Lower lobe of right lung (tissue), 2 donors: ENCODE measurements at places on chromosomes 5 and 9.

DNA sequence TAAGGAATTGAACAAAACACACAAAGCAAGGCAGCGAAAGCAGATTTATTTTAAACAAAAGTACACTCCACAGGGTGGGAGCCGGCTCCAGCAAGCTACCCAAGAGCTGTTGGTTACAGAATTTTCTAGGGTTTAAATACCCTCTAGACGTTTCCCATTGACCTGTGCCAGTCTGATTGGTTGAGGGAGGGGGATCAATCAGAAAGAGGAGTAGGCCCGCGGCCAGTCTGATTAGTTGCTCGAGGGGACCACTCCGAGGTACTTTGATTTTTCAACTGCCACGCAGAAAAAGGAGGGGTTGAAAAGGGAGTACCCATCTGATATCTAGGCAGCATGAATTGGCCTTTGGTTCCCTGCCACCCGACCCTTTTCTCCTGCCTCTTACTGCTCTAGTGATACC is 998 bp downstream of the SRP19 start:
- no peak for DNase-seq

- no peak for DNase-seq
These were observed 92.1 kb upstream of the MAP1B start for GRCh38 chr5:72015103-72015548.

DNA sequence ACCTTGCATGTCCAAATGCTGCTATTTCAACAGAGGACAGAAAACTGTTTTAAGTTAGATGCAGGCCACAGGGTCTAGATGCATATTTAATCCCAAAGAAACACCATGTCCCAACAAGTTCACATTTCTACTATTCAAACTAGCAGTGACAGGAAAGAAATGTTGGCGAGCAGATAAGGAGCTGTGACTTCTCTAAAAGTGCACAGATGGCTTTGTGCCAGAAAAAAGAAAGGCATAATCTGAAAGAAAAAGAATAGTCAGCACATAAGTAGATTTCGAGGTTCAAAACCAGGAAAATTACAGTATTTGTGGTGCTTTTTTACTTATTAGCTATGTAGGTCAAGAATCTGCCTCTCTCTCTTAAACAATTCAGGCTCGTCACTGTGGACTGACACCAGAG is 178.3 kb downstream of the DNAH5 start:
- no peak for DNase-seq

GRCh38 chr9:14193328-14193990 is 120.5 kb downstream of the NFIB start:
- no peak for DNase-seq

GRCh38 chr5:19568004-19568403 is 420.0 kb downstream of the CDH18 start:
- no peak for DNase-seq

DNA sequence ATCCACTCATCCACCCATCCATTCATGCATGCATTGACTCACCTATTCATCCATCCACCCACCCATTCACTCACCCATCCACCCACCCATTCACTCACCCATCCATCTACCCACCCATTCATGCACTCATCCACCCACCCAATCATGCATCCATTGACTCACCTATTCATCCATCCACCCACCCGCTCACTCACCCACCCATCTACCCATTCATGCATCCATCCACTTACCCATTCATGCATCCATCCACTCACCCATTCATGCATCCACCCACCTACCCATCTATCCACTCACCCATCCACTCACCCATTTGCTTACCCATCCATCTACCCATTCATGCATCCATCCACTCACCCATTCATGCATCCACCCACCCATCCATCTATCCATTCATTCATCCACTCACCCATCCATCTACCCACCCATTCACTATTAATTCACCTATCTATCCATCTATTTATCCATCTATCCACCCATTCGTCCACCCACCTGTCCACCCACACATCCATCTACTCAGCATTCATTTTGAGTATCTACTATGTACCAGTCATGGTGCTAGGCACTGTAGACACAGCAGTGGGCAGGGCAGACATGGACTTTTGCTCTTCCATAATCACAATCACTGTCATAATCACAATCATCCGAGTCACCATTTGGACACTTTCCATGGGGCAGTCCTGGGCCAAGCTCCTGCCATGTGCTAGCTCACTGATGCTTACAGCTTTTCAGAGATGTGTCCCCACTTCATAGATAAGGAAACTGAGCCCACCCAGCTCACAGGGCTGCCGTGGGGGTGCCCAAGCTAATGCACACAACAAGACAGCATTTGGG is 34.4 kb downstream of the HMCN2 start:
- DNase-seq, result no peak

- DNase-seq, result no peak
These were observed at the start of gene FGF1 for GRCh38 chr5:142685418-142686209. TSS of gene FGF1 (minus strand) at chr5:142686090. CDS start at chr5:142614127, 71,963 bp downstream.

DNA sequence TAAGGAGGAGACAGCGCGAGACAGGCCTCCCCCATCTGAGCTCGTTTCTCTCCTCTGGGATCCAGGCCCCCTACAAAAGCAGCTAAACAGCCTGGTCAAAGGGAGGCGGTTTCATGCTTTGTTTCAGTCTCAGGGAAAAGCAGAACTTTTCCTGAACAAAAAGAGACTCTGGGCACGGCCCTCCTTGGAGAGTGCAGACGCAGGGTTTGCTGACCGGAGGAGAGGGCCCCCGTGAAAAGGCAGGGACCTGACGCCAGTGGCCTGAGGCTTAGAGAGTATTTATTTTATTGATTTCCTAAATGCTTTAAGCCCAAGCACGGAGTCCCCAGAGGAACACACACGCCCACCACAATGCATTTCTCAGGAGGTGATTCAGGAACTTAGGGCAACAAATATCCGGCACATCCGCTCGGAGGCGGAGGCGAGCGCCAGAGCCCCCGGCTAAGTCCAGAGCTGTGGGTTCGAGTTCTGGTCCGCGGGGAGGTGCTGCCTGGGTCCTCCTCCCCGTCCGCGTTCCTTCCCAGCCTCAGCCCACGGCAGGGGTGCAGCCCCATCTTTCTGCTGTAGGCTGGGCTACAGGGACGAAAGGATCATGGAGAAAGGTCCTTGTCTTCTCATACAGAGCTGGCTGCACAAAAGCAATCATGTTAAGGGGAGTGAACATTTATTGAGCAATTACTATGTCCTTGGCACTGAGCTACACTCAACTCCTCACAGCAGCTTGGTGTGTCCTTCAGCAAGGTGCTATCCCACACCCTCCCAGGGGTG is 40.0 kb downstream of the PTGES start:
- no peak for DNase-seq

- DNase-seq, result no peak
These were observed 172.3 kb downstream of the PDZD2 start for GRCh38 chr5:31811210-31811609.

DNA sequence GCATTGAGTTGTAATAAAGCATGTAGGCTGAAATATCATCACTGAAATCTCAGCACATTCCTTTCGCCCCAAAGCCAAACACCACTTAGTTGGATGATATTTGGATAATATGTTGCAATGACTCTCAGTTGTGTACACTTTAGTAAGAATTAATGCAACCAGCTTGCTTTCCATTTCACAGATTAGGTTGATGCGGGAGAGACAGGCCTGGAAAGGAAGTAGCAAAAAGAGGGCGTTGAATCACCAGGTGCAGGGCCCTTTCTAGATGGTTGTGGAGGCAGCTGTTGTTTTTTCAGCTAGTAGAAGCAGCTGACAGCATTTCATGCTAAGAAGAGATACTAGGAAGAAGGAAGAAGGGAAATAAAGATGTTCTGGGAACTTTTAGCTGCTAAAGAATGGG is 30.9 kb downstream of the DMRT3 start:
- no peak for DNase-seq

- no peak for DNase-seq
These were observed 104.6 kb downstream of the CDK5RAP2 start for GRCh38 chr9:120475341-120475740.

- no peak for DNase-seq
These were observed 2.1 kb downstream of the ARHGEF37 start for GRCh38 chr5:149583394-149583793.

- no peak for DNase-seq
These were observed 15.8 kb downstream of the GALNT10 start for GRCh38 chr5:154206311-154206710.

DNA sequence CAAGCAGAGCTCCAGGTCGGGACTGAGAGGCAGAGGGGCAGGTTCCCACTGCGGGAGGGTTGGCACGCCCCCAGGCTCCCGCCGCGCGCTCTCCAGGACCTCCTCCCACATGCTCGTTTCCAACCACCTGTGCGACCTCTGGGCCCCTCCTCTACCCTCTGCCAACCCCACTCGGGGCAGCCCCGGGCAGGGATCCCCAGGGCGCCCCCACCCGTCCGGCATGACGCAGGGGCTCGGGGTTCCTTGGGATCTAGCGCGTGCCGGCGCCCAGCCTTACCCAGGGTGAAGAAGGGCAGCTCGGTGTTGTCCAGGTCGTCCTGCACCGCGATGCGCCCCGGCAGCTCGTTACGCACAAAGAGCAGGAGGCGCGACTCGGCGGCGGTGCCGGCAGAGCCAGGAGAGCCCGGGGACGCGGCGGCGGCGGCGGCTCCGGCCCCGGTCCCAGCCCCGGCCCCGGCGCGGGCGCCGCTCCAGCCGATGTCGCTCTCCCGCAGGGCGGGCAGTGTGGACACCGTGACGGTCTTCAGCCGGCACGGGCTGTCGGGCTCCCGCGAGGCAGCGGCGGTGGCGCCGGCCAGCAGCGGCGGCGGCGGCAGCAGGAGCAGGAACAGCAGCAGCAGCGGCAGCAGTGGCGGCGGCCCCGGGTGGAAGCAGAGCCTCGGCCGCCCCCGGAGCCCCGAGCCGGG is 494 bp downstream of the ASTN2 start:
- no peak for DNase-seq

- DNase-seq, result no peak
These were observed 187.8 kb downstream of the FANCC start for GRCh38 chr9:95129476-95130291.

DNA sequence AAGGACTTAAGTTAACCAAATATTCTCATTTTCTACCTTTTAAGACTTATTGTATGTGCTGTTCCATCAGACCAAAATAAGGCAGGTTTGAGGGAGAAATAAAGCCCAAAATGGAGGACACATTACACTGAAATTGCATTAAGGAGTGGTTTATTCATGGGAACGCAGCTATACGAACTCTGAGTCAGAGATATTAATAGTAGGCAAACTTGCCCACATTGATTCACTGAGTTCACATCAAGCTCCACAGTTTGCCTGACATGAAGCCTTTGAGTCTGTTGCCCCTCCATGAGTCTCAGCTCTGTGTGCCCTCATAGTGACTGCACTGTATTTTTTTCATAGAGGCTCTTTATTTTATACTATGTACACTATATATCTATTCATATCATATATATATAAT is 135.0 kb upstream of the SNX2 start:
- DNase-seq, result no peak

GRCh38 chr9:128404560-128404959 is 16.1 kb upstream of the CERCAM start:
- DNase-seq, result no peak

GRCh38 chr5:57684299-57684702 is 201.7 kb upstream of the ACTBL2 start:
- DNase-seq, result no peak

GRCh38 chr5:140317859-140318258 is 15.0 kb upstream of the PFDN1 start:
- no peak for DNase-seq

DNA sequence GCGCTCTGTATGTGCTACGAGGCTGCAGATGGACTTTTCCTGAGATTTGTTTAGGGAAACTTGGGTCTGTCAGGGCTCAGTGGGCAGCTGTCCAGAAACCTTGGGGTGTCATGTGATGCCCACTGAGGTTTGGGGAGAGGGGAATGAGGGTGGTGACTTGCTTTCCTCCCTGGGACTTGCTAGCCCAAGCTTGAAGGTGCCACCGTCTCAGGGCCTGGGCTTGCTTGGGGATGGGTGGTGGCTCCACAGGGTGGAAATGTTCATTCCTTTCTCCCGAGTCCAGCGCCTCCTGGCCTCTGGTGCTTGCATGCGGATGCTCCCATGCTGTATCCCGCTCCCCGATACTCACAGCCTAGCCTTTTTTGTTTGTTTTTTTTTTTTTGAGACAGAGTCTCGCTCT is 33.3 kb downstream of the ZNF618 start:
- no peak for DNase-seq

DNA sequence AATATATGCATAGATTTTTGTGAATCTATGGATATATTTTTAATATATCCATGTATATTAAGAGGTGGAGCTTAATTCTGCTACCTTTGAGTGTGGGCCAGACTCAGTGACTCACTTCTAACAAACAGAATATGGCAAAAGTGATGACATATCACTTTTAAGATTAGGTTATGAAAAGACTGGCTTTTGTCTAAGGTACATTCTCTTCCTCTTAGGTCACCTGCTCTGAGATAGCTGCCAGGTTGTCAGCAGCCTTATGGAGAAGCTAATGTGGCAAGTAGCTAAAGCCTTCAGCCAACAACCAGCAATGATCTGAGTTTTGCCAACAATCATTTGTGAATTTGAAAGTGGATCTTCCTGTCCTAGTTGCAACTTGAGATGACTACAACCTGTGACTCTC is 83.8 kb downstream of the ANKRD31 start:
- no peak for DNase-seq

DNA sequence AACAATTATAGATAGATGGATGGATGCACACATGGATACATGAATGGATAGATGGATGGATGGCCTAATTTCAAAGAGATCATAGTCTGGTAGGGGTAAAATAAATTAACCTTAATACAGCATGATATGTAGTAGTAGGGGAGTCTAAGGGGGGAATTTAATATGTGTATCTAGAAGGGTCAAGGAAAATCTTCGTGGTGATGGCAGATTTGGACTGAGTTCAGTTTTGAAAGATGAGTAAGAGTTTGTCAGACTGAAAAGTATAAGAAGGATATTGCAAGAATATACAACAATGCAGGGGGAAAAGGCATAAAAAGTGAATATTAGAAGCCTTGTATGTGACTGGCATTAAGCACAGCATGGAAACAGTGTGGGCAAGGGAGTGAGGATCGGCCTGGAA is 98.7 kb downstream of the ZNF462 start:
- no peak for DNase-seq

- no peak for DNase-seq
These were observed 125.2 kb downstream of the PRDM6 start for GRCh38 chr5:123214193-123214592.

DNA sequence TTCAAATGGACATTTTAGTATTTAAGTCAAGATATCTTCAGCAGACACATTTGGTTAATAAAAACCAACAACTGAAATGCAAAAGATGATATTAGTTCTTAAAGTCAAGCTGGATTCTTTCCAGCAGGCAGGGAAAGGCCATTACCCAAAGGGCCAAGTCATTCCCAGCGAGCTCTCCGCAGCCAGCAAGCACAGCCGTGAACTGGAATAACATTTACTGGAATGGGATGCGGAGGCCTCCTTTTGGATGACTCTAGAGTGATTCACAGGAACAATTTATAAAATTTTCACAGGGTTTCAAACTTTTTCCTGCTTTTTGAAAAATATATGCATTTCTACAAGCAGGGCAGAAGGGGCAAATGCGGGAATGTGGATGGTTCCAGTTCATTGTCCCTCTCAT is 76.6 kb upstream of the DAB2 start:
- no peak for DNase-seq

GRCh38 chr9:27292659-27293405 is 4.1 kb downstream of the EQTN start:
- DNase-seq, result no peak

- no peak for DNase-seq
These were observed 866 bp downstream of the SLC22A5 start for GRCh38 chr5:132370181-132370970.

GRCh38 chr5:142181547-142182163 is 73.1 kb downstream of the NDFIP1 start:
- no peak for DNase-seq
